ENCODE measurements at places on chromosomes 6 and 20.

GRCh38 chr6:113338644-113339043 lies 518.5 kb upstream of the MARCKS start:
- DNase-seq: no peak

- DNase-seq: no peak
Measured at GRCh38 chr6:39669207-39669972, 55.8 kb downstream of the KIF6 start.

GRCh38 chr20:47196091-47197081 lies 160.1 kb downstream of the ZMYND8 start:
- peak; percentile 75 for DNase-seq

DNA sequence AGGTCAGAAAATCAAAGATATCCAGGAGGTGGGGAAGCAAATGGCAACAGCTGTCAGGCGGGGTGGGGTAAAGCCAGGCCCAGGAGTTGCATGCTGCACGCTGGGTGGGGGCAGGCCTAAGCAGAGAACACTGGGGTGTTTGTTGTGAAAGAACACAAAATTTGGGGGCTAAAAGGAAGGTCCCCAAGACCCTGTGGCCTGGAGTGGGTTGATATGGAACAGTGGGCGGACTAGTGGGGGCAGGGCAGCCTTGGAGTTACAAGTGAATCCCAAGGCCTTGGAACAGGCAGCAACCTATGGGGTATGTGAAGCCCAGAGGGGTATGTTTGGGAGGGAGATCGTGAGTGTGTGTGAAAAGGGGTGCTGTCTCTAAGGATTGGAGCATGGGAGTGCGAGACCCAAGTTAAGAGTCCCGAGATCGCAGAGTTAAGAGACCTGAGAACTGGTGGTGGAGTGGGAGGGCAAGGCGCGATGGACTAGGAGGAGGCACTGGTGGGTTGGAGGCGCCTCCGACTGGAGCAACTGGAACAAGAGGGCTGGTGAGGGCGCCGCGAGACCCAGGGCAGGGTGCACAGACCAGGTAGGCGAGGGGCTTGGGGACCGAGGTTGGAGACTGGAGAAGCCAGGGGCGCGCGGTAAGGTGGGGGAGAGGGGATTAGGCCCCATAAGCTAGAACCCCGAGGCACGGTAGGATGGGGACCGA lies 658 bp downstream of the CUL7 start:
- DNase-seq: peak; percentile 38

- no peak for DNase-seq
Measured at GRCh38 chr6:161434921-161435747, 161.3 kb upstream of the AGPAT4 start.

DNA sequence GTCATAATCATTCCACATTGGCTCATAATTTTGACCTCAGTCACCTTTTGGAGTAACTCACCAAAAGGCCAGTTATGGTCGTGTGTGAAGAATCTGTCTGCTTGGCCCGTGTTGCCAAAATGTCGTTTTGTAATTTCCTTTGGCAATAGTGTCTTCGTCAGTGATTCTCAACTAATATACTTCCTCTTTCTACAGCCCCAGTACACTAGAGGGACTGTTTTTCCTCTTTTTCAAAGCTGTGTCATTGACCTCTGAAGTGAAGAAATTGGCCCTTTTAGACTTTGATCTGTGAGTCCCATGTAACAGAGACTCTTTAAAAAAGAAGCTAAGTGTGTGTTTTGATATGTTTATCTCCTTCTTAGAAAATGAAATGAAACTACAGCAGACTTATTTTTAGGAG lies 5.2 kb downstream of the FOXO3 start:
- peak; percentile 47 for DNase-seq

DNA sequence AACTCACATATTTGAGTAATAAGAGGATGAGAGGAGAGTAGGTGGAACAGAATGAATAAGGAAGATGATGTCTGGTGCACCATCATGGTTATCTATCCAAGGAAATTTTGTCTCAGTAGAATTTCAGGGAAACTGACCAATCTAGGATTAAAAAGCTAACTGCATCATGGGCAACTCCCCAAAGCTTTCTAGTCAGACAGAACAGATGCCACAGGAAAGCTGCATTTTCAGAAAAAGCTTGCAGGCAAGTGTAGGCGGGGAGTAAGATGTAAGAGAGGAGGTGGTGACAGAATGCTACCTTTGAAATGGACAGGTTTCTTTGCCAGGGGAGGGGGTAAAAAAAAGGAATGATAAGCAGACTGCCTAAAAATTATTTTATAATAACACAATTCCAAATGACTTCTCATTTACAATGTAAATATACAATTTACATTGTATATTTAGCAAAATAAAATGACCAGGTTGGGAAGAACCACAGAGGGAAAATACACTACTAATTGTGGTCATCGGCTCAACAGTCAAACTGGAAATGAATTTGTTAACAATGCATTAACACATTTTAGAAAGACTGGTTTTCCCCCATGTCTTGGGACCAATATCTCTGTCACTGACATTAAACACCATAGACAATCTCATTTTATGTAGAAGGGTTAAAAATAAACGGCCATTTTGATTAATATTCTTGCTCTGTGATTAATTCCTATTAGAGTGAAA lies 15.1 kb downstream of the NHSL1 start:
- no peak for DNase-seq

GRCh38 chr6:79246891-79247290 lies 12.4 kb upstream of the HMGN3 start:
- DNase-seq: no peak

DNA sequence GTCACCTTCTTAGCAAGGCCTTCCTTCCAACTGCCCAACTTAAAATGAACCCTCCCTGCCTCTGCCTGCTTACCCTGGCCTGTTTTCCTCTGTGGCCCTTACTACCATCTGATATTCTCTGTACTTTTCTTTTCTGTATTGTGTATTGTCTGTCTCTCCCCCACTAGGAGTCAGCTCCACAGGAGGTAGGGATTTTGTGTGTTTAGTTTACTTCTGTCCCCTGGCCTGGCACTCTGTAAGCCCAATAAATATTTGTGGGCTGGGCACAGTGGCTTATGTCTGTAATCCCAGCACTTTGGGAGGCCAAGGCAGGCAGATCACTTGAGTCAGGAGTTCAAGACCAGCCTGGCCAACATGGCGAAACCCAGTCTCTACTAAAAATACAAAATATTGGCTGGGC lies 72.8 kb downstream of the RIPOR3 start:
- DNase-seq: no peak

DNA sequence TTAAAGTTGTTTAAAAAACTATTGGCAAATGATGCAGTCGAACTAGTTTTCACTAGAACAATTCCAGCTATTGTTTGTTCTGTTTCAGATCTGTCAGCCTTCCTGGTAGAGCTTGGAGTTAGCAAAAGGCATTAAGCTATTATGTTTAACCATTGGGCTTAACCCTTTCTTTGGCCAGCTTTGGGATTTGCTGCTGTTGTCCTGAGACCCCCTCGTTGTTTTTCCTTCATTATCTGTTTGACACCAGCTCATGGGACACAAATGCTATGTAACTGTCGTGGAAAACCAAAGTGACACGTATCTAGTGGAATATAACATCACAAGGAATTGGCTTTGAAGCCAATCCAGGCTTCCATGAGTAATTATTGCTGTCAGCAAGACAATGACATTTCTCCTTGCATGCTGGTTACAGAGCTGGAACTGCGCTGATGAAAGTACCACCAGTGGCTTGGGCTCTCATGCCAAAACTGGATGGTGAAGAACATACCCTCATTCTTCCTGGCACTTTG lies 96.0 kb downstream of the EYA2 start:
- no peak for DNase-seq

- DNase-seq: no peak
Measured at GRCh38 chr20:23435626-23436539, 3.6 kb upstream of the CSTL1 start.

DNA sequence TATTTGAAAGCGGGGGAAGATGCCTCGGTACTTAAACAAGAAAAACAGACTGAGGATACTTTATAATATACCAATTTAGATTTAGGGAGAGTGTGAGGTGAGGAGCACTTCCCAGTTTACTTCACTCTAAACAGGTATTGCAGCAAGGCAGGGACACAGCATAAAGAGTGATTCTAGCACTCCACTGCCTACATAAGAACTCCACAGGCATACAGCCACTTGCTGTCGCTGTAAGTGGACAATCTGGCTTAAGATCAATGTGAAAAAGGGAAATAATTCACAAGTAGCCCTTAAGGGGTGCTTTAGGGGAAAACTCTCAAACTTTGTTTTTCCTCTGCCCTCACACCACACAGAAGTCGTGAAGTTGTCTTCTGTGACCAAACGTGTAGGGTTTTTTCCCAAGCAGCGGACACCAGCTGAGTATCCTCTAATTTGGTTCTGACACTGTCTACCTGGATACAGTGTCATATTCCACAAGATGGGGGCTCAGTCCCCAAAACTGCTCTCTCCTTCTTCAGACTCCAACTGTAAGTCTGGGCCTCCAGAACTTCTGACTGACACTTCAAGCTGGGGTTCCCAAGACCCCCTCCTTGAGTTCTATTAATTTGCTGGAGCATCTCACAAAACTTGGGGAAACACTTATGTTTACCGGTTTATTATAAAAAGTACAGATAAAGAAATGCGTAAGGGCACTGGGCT lies 9.3 kb downstream of the ADNP start:
- no peak for DNase-seq

- no peak for DNase-seq
Measured at GRCh38 chr6:16742116-16742515, 19.1 kb downstream of the ATXN1 start.

- no peak for DNase-seq
Measured at GRCh38 chr6:14423330-14423729, 305.8 kb downstream of the CD83 start.

- no peak for DNase-seq
Measured at GRCh38 chr6:18218233-18218632, 46.1 kb downstream of the DEK start.

GRCh38 chr6:124881898-124882578 lies 80.2 kb upstream of the RNF217 start:
- no peak for DNase-seq

GRCh38 chr20:6299456-6299855 lies 176.6 kb upstream of the FERMT1 start:
- no peak for DNase-seq
